Gastroesophageal sphincter (tissue), 4 donors: ENCODE measurements at places on chromosomes 4 and X.

GRCh38 chrX:1443496-1444075 is 9.1 kb downstream of the ASMTL start:
- ATAC-seq, result no peak

DNA sequence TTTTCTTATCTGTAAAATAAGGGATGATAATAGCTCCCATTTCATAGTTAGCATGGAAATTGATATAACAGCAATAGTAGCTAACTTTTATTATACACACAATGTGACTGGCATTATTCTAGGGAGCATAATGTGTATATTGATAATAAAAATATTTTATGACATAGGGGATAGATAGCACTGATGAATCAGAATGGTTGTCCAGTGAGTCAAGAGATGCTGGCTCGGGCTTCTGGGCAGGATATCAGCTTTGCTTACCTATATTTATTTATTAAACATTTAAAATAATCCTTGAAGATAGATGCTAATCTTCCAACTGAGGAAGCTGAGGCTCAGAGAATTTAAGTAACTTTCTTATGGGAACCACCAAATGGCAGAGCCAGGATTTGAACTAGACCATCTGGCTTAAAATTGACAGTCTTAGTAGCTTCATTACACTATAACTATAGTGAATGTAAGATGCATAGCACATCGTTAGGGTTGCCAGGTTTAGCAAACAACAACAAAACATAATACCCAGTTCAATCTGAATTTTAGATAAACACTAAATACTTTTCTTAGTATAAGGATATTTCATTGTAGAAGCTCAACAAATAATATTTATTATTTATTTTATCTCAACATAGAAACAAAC is 2.7 kb downstream of the AFP start:
- ATAC-seq, result no peak

DNA sequence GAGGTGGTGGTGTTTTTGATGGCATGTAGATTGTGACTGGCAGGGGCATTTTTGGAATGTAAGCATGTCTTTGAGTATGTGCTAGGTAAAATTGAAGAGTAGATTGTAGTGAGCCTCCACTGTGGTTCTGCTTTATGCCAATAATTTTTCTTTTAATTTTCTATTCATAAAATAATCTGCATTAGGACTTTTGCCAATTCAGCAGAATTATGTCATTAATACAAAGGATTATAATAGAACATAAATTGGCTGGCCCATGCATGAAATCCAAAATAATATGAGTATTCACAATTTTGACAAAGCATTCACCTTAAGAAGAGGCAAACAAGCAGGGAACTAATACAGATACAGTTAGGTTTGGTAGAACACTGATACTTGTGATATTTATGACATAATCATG is 14.9 kb upstream of the TMPRSS11E start:
- ATAC-seq, result no peak

DNA sequence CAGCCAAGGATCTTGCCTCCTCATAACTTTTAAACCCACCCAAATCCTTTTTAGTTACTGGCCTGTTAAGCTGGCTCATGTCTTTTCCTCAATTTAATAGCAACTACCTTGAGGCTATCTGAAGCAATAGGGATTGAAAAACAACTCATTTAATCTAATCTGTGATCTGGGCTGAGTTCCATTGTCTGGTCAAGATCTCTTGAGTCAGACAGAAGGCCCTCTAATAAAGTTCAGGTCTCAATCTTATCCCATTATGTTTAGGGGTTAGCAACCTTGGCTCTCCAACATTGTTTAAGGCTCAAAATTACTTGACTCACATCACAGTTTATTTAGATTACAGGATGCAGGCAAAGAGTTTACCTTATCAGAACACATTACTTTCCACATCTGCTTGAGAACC is 436.1 kb downstream of the ANKRD50 start:
- no peak for ATAC-seq

DNA sequence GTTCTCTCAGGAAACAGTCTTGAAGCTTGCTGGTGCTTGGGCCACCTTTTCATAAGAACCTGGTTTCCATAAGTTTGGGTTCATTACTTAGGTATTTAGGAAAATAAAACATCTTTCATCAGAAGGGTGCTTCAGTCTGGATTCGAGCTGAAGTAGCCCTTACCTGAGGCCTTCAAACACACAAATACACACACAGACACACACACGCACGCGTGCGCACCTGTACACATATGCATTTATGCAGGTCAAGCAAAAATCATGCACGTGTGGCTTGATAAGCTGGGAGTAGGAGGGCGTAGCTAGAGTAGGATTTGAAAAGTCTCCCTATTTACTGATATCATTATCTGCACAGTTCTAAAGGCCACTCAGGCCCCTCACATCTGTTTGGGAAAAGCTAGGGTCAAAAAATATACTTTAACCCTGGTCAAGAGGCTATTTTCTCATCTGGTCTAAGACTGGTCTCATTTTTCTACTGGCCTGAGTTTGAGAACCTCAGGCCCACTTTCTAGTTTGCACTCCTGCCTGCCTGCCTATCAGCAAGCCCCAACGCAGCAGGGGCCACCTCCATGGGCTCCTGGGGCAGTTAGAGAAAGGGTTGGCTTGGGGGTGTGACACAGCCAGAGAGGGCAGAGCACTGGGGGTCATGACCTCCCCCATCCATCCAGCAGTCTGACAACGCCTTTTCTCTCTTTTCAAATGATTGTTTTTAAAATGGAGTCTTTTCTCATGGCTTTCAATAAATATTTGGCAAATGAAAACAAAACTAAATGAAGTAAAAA is 64.3 kb downstream of the RASL11B start:
- ATAC-seq, result no peak

DNA sequence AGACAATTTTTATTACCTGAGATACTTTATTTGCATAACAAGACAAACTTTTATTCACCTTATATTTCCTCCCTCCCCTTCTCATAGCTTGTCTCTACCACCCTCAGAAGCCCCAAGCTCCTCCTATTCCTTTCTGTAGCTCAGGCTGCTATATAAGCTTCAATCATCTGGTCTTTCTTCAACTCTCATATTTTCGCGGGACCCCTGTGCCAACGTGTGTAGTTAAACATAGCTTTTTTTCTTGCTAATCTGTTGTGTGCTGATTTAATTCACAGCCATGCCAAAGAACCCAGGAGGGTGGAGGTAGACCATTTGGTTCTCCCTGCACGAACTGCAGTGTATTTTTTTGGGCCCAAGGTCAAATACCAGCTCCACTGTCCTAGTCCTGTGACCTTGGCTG is 21.1 kb upstream of the CD38 start:
- no peak for ATAC-seq

DNA sequence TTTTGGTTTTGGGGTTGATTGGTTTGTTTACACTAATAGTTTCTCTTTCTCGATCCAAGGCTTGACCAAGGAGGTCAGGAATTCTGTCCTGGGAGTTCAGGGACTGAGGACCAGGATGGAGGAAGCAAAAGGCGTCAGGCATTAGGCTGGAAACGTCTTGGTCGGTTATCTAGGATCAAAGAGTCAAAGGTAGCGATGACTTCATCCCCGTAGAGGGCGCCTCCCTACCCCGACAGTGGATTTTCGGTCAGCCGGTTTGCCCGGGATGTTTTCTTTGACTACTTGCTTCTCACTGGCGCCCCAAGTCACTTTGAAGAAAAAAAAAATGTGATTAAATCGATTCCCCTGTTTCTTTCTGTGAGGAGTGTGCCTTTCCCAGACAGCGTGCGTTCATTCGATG is 980 bp upstream of the FHDC1 start:
- no peak for ATAC-seq

GRCh38 chrX:131301155-131301554 is 12.0 kb upstream of the IGSF1 start:
- ATAC-seq, result no peak

GRCh38 chrX:147891896-147892295 is 19.8 kb upstream of the FMR1 start:
- ATAC-seq, result no peak

DNA sequence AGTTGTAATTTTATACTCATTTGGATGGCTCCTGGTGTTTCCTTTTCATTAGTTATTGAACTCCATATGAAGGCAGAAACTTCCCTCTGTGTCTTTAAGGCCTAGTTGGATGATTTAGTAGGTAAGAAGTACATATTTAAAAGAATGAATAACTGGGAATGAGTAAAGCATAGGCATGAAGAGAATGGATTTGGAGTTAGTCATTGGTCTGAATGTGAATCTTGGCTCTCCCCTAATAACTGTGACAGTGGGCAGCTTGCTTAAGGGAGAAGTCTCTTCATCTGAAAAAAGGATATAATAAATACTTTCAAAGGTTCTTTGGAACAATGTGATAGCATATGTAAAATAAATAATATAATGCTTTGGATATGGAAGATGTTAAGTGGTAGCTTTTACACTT is 13.2 kb downstream of the SNX25 start:
- ATAC-seq, result no peak

GRCh38 chr4:180234730-180235129 is 2008.5 kb upstream of the TENM3 start:
- no peak for ATAC-seq

DNA sequence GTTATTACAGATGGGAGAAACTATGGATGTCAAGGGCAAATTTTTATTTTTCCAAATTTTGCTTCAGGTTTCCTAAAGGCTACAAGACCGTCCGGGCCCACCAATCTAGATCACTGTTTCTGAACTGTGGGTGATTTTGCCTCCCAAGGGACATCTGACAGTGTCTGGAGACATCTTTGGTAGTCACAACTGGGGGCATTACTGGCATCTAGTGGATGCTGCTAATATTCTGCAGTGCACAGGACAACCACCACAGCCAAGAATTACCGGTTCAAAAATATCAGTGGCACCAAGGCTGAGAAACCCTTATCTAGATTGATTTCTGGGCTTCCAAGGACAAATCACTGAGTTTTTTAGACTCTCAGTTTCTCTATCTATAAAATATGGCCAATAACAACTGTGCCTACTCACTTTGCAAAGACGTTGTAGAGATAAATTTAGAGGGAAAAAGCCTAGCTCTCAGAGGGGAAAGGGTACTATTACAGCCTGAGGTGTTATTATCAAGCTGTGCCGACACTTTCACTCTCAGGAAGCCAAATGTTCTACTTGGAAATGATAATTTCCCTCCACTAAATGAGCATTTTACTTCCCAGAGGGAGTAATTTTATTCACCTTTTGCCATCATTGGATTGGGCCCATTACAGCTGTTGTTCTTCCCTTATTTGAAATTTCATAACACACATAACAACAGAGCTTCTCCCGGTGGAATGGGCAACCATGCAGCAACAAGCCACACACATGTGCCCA is 442.1 kb downstream of the CENPC start:
- no peak for ATAC-seq

GRCh38 chr4:83285055-83285407 is 433 bp upstream of the COQ2 start:
- ATAC-seq, result peak; percentile 30

DNA sequence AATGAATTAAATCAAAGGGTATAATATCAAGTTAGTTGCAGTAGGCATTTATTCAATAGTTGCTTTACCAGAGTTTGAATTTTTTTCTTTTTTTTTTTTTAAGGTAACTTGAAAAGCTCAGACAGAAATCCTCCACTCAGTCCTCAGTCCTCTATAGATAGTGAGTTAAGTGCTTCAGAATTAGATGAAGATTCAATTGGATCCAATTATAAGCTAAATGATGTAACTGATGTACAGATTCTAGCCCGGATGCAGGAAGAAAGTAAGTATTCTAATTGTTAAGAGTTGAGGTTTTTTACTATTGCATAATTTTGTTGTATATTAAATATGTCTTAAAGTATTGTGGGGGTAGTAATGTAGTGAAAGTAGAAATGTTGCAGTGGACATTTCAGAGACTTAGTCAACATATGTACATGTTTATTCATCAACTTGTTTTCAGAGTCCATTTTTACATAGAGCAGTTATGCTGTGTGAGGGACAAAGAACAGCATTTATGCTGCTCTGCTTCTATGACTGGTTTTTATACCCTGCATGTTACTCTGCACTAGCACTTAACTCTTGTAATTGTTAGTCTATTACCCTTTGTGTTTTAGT is 38.4 kb downstream of the SLAIN2 start:
- ATAC-seq, result no peak

DNA sequence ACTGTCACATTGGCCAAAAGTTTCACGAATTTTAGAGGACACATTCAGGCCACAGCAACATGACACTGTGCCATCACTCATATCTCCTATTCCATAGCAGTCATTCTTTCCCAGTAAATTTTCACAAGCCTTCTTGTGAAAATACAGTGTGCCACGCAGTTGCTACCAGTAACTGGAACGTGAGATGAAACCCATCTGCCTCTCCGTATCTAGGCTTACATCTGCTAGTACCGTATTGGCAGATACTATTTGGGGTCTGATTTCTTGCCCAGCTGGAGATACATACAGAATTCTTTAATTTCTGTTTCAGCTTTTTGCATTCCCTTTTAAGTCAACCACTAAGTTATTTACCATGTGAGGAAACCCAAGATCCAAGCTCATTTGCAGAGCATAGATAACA is 8.7 kb upstream of the FAM241A start:
- ATAC-seq, result no peak

DNA sequence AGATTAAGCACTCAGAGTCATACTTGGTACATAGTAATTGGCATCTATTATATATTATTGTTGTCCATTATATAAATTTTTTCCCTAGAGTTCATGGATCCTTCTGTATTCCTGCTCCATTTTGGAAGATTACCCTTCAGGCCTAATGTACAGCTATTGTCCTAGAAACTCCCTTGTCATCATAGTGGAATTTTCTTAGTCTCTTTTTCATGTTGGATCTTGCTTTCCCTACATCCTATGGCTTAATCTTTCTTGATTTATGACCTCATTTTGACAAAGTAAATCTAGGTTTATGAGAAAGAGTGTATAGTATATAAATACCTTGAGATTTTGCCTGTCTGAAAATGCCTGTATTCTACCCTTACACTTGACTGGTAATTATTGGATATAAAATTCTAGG is 22.1 kb downstream of the ARMCX4 start:
- no peak for ATAC-seq

- no peak for ATAC-seq
Measured at GRCh38 chr4:36652857-36653256, 371.4 kb downstream of the DTHD1 start.

DNA sequence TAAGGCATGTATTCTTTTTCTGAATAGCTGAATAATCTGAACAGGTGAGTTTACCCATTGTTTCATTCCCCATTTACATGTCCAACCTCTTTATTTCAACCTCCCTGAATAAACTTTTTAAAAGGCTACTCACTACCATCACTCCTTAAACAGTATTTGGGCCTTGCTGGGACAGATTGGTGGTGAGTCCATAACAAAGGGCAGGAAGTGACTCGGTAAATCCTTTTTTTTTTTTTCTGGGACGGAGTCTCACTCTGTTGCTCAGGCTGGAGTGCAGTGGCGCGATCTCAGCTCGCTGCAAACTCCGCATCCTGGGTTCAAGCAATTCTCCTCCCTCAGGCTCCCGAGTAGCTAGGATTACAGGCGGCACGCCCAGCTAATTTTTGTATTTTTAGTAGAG is 23.4 kb upstream of the SEC24B start:
- ATAC-seq, result no peak

DNA sequence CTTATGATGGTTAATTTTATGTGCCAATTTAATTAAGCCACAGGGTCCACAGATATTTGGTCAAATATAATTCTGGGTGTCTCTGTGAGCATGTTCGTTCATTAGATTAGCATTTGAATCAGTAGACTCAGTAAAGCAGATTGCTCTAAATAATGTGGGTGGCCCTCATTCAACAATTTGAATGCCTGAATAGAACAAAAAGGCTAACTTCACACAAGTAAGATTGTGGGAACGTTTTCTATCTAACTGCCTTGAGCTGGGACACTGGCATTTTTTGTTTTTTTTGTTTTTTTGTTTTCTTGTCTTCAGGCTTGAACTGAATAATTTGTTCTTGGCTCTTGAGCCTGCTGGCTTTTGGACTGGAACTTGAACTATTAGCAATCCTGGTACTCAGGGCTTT is 292.4 kb upstream of the SPANXN4 start:
- no peak for ATAC-seq

- no peak for ATAC-seq
Measured at GRCh38 chr4:113700602-113701150, 60.9 kb downstream of the CAMK2D start.
